ENCODE measurements at places on chromosomes 7 and 10.

DNA sequence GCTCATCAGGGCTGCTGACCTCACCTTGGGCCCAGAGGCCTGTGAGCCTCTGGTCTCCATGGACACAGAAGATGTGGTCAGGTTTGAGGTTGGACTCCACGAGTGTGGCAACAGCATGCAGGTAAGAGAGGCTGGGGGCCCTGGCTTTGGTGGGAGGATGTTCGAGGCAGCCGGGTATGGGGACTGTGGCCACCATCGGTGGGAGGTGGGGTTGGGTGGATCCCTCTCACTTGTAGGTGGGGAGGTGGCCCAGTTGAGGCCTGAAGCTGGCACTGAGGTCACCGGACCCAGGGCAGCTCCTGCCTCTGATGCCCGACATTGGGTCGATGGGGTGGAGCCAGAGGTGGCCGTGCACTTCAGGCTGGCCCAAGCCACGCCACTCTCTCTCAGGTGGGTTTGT is 406 bp downstream of the ZP3 start:
- DNase-seq, result no peak

- DNase-seq, result no peak
These were observed 415.5 kb downstream of the GLRX3 start for GRCh38 chr10:130551676-130552075.

DNA sequence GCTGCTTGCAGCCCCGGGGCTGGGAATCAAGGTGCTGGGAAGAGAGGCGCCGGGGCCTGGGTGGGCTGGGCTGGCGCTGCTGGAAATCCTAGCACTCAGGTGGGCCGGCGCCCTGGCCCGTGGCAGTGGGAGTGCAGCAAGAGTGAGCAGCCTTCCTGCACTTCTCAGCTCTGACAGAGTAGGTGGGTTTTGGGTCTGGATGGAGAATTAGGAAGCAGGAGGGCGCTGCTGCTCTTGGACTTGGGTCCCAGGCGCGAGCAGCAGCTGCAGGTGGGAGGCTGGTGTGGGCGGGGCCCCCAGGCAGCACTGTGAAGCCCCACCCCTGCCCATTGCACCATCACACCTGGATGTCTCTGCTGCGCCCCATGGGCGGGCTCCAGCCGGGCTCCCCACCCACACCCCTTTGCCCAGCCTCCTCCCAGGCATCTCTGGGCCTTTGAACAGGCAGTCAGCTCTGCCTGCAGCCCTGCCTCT is 6.0 kb downstream of the BRI3 start:
- no peak for DNase-seq

- DNase-seq, result no peak
These were observed 176.2 kb downstream of the PTPRN2 start for GRCh38 chr7:158411232-158411950.

- no peak for DNase-seq
These were observed 66.2 kb downstream of the SDK1 start for GRCh38 chr7:3367261-3367660.

- no peak for DNase-seq
These were observed 29.8 kb upstream of the BMPR1A start for GRCh38 chr10:86726677-86726999.

- peak; percentile 59 for DNase-seq
These were observed 409.0 kb upstream of the MGMT start for GRCh38 chr10:129057856-129058663.

DNA sequence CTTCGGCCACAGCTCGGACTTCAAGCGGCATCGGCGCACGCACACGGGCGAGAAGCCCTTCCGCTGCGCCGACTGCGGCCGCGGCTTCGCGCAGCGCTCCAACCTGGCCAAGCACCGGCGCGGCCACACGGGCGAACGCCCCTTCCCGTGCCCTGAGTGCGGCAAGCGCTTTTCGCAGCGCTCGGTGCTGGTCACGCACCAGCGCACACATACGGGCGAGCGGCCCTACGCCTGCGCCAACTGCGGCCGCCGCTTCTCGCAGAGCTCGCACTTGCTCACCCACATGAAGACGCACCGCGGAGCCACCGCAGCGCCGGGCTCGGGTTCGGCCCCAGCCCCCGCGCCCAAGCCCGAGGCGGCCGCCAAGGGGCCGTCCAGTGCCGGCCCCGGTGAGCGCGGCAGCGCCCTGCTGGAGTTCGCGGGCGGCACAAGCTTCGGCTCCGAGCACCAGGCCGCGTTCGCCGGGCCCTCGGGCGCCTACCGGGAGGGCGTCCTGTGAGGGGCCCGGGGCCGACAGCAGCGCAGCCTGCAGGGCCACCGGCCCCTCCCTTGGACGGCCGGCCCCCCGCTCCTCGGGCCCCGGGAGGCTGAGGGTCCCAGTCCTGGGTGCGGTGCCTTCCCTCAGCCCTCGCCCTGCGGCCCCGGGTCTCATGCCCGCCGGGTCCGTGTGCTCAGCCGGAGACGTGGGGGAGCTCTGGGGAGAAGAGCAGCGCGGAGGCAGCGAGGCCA is 17.2 kb downstream of the ZNF316 start:
- no peak for DNase-seq

DNA sequence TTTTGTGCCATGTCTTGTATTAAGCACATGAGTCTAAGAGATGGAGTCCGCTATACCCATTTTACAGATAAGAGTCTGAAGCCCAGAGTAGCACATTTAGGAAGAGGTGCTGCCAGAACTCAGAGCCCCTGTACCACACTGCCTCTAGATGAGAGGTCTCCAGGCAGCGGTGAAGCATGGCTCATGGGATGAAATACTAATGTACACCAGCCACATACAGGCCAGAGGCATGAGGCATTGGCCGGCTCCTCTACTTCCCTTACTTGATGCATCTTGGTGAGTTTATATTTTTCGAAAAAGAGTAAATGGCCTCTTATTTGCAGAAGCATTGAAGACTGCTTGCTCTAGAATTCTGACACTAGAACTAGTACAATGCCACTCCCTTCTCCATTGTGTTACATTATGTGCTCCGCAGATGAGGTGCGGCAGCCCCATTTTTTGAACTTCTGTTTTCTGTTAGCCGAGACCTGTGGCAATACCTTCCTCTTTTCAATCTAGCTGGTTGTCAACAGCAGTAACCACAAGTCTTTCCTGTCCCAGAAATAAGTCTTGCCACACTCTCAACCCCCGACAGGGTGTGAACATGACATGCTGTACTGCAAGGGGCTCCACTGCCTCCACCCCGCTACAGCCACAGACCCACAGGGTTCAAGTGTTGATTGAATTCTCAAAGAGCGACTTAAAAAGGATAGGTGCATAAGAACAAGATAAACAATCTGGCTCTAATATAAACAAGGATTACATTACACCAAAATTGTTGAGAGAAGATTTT is 145.3 kb downstream of the CELF2 start:
- DNase-seq, result peak; percentile 85

GRCh38 chr10:107056182-107056581 is 108.3 kb downstream of the SORCS1 start:
- no peak for DNase-seq

All from activated CD4-positive, alpha-beta memory T cell treated with anti-CD3 and anti-CD28 coated beads for 36 hours (primary cell).